Stimulated activated CD8-positive, alpha-beta memory T cell treated with anti-CD3 and anti-CD28 coated beads, Interleukin-15, amount 100 ng/mL, for 4 hours (primary cell): ENCODE measurements at places on chromosomes 4 and X.

DNA sequence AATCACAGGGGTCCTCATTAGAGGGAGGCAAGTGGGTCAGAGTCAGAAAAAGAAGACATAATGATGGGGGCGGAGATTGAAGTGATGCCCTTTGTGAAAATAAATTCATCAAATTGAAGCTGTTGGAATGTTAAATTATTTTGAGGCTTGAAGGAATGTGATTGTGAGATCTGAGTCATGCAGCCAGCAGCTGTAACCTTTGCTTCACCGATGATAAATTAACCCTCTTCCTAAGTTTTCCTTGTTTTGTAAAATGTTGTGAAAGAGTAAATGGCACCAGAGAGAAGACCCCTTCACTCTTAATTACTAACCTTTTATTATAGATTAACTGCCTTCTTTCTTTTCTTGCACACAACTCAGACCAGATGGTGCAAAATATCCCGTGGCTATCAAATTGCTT, 47.7 kb upstream of the FAM9A start:
- DNase-seq: no peak

DNA sequence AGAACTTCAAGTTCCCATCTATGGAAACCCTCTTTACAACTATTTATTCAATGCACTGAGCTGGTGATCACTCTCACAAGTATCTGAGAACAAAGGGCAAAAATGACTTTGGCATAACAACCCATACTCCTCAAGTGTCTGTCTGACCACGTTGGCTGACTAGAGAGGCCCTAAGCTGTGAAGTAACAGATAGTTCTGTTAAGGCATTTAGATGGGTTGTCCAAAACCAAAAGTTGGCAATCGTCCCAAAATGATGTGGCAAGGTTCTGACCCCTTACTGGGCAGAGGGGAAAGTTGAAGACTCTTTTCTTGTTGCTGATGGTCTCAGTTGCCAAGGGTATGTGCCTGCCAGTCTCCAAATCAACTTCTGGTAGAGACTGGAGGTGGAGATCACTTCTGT, 524.8 kb downstream of the PPARGC1A start:
- no peak for DNase-seq

GRCh38 chrX:144586756-144587155, 660.5 kb upstream of the SPANXN1 start:
- no peak for DNase-seq

GRCh38 chr4:150217808-150218207, 139.6 kb downstream of the DCLK2 start:
- no peak for DNase-seq

DNA sequence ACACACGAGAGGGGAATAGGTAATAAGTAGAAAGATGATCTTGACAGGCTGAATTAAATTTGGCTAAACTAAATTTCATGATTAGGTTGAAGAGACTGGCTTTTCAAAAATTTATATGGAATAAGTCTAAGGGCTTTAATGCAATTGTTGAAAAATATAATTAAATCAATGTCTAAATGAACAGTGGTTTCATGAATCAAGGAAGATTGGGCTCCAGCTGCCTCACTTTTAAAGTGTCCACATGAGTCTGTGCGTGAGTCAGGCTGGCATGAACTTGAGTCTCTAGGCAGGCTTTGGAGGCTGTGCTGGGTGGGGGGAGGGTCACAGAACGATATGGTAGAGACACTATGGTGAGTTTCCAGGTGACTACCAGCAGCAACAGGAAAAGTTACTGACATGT, 111.9 kb downstream of the SORBS2 start:
- DNase-seq: no peak
